Heart left ventricle (tissue), 16 donors: ENCODE measurements at places on chromosomes 11 and 22. TPM values are rescaled to one million over a fixed set of nuclear protein-coding genes. Genes with fewer than 3 reads are reported as not detected.

Gene UBQLN3
- polyA plus RNA-seq, result not detected

Gene IL17REL
- not detected for polyA plus RNA-seq

Gene SCN4B
- polyA plus RNA-seq, result 8.6 TPM

Gene DLG2
- 2.5 TPM for polyA plus RNA-seq

Gene GRM5
- polyA plus RNA-seq, result not detected
